ENCODE measurements at places on chromosomes 6 and 20. TPM values are rescaled to one million over a fixed set of nuclear protein-coding genes. Genes with fewer than 3 reads are reported as not detected.

GRCh38 chr6:46312654-46313053 lies 141.9 kb upstream of the ENPP5 start:
- no peak for DNase-seq
- H3K27ac ChIP-seq = no peak overlapping the region
- H3K4me3 ChIP-seq = no peak overlapping the region
- peaks cover 10% of the 10 kb centered on the region for H3K4me1 ChIP-seq

- no peak overlapping the region for H3K27ac ChIP-seq
- H3K4me1 ChIP-seq = no peaks in the 10 kb centered on the region
- H3K4me3 ChIP-seq = no peak overlapping the region
Measured at GRCh38 chr6:84002226-84002625, 31.3 kb upstream of the MRAP2 start.

DNA sequence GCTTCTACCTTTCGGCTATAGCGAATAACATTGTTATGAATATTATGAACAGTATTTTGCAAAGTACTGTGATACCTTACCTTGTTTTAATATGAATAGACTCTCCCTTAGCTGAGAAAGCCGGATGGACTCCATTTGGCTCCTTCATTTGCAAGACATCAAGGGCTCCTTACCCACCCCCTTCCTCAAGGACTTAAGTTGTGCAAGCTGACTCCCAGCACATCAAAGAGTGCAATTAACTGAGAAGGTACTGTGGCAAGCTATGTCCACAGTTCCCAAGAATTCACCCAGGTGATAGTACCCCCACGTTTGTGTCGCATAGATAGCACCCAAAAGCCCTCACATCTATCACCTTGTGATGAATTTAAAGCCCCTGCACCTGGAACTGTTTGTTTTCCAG lies 11.2 kb downstream of the CST5 start:
- no peak overlapping the region for H3K4me3 ChIP-seq
- no peak for DNase-seq
- H3K36me3 ChIP-seq = no peaks in the 10 kb centered on the region
- peaks cover 5% of the 10 kb centered on the region for H3K27me3 ChIP-seq

GRCh38 chr6:155909710-155910109 lies 454.1 kb upstream of the NOX3 start:
- no peak overlapping the region for H3K27ac ChIP-seq
- DNase-seq = no peak
- no peaks in the 10 kb centered on the region for H3K27me3 ChIP-seq
- H3K36me3 ChIP-seq = no peaks in the 10 kb centered on the region

Gene PCSK2
- total RNA-seq = 0.19 TPM

Gene GTSF1L
- total RNA-seq = not detected

GRCh38 chr6:11770546-11771466 lies 7.8 kb downstream of the ADTRP start:
- peak overlapping the region; percentile 39 for H3K27ac ChIP-seq
- DNase-seq = peak; percentile 88
- peak overlapping the region; percentile 10 for H3K4me3 ChIP-seq
- H3K4me1 ChIP-seq = no peaks in the 10 kb centered on the region

Gene FANCE
- 3.9 TPM for total RNA-seq

GRCh38 chr6:8628063-8628462 lies 192.7 kb upstream of the SLC35B3 start:
- H3K36me3 ChIP-seq = no peaks in the 10 kb centered on the region
- no peaks in the 10 kb centered on the region for H3K4me1 ChIP-seq
- H3K27ac ChIP-seq = no peak overlapping the region

- H3K4me3 ChIP-seq = no peak overlapping the region
- DNase-seq = no peak
- no peaks in the 10 kb centered on the region for H3K4me1 ChIP-seq
- peak overlapping the region; percentile 14 for H3K27ac ChIP-seq
- H3K27me3 ChIP-seq = no peaks in the 10 kb centered on the region
Measured at GRCh38 chr6:129381885-129382284, 328.1 kb downstream of the ARHGAP18 start.

GRCh38 chr6:2063547-2063946 lies 181.9 kb downstream of the GMDS start:
- no peak overlapping the region for H3K4me3 ChIP-seq
- H3K36me3 ChIP-seq = no peaks in the 10 kb centered on the region
- H3K4me1 ChIP-seq = no peaks in the 10 kb centered on the region
- no peak for DNase-seq
- H3K27ac ChIP-seq = no peak overlapping the region

Gene FAM83B
- 0.99 TPM for total RNA-seq

GRCh38 chr20:57007171-57007540 lies 259.3 kb downstream of the BMP7 start:
- H3K36me3 ChIP-seq = no peaks in the 10 kb centered on the region
- no peak for DNase-seq
- H3K27ac ChIP-seq = no peak overlapping the region
- H3K27me3 ChIP-seq = peaks cover 71% of the 10 kb centered on the region
- H3K4me3 ChIP-seq = no peak overlapping the region
- no peaks in the 10 kb centered on the region for H3K4me1 ChIP-seq

GRCh38 chr6:42790549-42791181 lies 8.8 kb downstream of the BICRAL start:
- peaks cover 6% of the 10 kb centered on the region for H3K36me3 ChIP-seq
- peaks cover 52% of the 10 kb centered on the region for H3K4me1 ChIP-seq
- DNase-seq = no peak
- H3K4me3 ChIP-seq = no peak overlapping the region

Gene DLK2
- total RNA-seq = 2.6 TPM

Gene NINL
- 1.6 TPM for total RNA-seq

- H3K4me3 ChIP-seq = no peak overlapping the region
- no peaks in the 10 kb centered on the region for H3K27me3 ChIP-seq
- H3K36me3 ChIP-seq = no peaks in the 10 kb centered on the region
- no peak for DNase-seq
Measured at GRCh38 chr20:16243470-16243869, 329.8 kb downstream of the KIF16B start.

Gene RNGTT
- 8.5 TPM for total RNA-seq

- peaks cover 56% of the 10 kb centered on the region for H3K27me3 ChIP-seq
- peaks cover 9% of the 10 kb centered on the region for H3K4me1 ChIP-seq
- H3K27ac ChIP-seq = peak overlapping the region; percentile 59
- no peak for DNase-seq
- H3K4me3 ChIP-seq = peak overlapping the region; percentile 50
Measured at GRCh38 chr6:26249707-26249956, 115.4 kb upstream of the BTN3A2 start.

DNA sequence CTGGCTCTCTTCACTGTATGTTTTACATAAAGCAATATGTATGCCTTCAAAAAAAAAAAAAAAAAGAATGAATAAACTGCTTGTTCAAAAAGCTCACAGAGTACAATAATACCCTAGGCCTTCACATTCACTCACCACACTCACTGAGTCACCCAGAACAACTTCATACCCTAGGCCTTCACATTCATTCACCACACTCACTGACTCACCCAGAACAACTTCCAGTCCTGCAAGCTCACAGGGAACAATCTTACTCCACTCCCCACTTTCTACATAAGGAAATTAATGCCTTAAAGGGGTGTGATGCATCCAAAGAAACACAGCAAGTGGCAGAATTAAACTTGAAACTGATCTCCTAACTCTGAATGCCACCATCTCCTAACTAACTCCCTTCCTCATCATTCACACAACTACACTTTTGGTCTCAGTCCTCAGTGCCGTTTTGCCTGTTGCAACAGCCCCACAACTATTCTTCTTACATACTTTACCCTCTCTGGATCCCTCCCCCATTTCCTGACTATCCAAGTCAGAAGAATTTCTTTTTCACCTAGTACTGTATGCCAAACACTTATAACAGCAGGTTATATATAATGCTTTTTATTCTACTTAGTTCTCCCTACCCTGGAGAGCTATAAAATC lies 34.2 kb downstream of the NHSL1 start:
- H3K4me1 ChIP-seq = no peaks in the 10 kb centered on the region
- no peaks in the 10 kb centered on the region for H3K27me3 ChIP-seq
- H3K36me3 ChIP-seq = peaks cover 13% of the 10 kb centered on the region

DNA sequence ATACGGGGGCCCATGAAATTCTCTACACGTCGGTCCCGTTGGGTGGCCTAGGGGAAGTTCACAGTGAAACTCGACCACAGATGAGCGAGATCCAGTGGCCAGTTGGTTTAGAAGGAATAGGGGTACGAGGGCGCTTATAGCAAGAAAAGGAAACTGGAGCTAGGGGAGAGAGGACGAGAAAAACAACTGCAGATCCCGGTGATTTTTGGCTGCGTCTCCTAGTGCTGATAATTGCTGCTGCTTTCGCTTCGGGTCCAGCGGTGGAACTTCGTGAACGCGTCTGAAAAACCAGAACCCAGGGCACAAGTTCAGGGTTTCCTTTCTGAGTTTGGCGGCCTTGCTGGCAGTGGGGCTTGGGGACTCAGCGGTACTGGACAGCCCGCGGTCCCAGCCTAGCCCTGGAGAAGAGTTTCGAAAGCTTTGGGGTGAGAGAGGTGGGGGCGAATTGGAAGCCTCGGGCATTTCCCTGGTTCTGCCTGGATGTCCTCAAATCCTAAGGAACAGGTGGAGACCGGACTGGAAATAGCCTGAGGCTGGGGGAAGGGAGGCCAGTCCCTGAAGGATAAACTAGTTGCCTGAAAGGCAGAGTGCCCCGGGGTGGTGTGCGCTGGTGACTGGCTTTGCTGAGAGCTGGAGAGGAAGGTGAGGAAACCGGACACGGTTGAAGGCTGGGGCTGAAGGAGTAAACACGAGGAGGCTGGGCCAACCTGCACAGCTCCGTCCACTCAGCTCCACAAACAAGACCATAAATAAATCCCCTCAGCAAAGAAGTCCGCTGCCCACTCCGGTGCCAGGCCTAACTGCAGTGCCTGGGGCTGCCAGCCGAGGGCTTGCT lies 793 bp downstream of the GMPR start:
- H3K4me3 ChIP-seq = peak overlapping the region; percentile 51
- H3K27ac ChIP-seq = peak overlapping the region; percentile 64
- no peaks in the 10 kb centered on the region for H3K27me3 ChIP-seq

DNA sequence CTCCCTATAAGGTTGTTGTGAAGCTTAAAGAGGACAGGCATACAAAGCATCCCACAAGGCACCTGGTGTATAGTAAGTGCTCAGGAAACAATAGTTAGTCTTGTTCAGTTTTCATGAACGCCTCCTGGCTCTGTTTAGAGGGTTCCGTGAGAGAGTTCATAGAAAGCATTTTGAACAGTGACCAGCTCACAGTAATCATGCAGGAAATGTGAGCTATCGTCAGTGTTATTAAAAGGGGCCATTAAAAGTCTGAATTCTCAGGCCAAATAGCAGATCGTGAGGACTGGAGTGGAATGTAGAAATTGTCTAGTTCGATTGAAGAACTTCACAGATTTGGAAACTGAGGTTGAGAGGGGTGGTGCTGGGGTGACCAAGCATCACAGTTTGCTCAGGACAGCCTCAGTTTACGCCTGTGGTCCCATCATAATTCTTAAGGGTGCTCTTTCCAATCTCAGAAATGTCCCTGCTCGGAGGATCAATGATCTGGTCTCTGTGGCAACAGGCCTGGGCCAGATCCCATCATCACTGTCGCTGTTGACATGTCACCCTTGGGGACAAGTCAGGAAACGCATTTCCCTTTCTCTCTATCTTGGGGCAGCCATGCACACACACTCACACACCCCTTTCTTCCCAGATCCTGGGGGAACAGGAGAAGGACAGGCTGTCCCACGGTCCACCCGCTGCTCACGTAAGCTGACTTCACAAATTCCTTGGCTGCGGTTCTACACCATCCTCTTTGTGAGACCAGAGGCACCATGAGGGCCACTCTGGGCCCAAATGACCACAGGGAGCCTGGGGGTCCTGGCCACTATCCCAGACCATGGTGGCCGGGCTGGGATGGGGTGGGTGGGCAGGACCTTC lies 7.2 kb downstream of the TGM2 start:
- H3K4me3 ChIP-seq = peak overlapping the region; percentile 16
- DNase-seq = no peak
- peak overlapping the region; percentile 91 for H3K27ac ChIP-seq
- H3K36me3 ChIP-seq = peaks cover 80% of the 10 kb centered on the region
- no peaks in the 10 kb centered on the region for H3K27me3 ChIP-seq
- H3K4me1 ChIP-seq = peaks cover 94% of the 10 kb centered on the region

Gene ZDHHC14
- total RNA-seq = 11.0 TPM

Gene MYBL2
- total RNA-seq = 0.07 TPM

Gene TNXB
- 73.3 TPM for total RNA-seq

Gene TSBP1
- total RNA-seq = not detected

DNA sequence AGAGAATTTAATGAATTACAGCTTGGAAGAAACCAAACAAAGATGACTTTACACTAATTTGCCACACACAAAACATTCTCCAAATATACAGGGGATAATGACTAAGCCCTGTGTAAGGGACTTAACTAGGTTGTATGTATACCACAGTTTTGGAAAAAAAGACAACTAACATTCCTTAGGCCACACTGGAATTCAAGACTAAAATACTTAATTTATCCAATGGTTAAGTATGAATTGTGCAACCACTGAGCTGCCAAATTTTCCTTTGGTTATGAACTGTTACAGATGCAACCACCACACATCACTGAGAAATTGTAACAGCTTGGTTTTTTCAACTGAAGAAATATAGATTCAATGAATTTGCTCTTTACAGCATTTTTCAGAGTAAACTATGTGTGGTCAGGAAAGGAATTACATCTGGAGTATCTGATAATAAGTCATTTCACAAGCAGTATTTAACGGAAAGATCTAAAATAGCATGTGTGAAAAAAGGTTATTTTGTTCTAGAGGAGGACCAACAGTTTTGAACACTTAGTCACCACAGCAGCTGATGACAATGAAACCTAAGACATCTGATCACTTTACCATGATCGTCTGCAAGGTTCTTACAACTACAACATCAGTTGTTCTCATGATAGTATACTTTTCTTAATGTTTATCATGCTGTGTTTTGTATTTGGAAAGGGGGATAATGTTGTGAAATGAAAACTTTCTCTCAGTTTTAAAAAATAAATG lies 318.8 kb downstream of the BCKDHB start:
- no peaks in the 10 kb centered on the region for H3K4me1 ChIP-seq
- no peak overlapping the region for H3K27ac ChIP-seq
- H3K4me3 ChIP-seq = no peak overlapping the region
- no peaks in the 10 kb centered on the region for H3K27me3 ChIP-seq
